Peyer's patch (tissue), 4 donors: ENCODE measurements at places on chromosomes 3 and 15. TPM values are rescaled to one million over a fixed set of nuclear protein-coding genes. Genes with fewer than 3 reads are reported as not detected.

DNA sequence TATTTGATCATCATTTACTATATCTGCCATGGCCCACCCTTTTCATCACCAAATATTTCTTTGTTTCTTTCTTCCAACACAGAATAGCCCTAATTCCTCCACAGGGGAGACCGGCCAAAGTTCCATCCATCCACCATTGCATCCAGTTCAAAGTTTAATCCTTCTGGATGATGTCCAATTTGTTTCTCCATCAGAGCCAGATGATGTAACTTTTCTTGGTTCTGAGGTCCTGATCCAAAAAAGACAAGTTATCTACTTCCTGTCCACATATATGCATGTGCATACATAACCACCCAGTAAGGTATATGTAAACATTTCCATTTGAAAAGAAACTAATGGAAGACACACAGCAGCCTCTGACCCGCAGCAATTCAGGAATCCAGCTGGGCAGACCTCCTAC is 237.3 kb downstream of the SHOX2 start:
- no peak for DNase-seq

GRCh38 chr3:85159376-85159775 is 200.6 kb downstream of the CADM2 start:
- no peak for DNase-seq

GRCh38 chr3:83002869-83003445 is 1241.5 kb upstream of the GBE1 start:
- no peak for DNase-seq

DNA sequence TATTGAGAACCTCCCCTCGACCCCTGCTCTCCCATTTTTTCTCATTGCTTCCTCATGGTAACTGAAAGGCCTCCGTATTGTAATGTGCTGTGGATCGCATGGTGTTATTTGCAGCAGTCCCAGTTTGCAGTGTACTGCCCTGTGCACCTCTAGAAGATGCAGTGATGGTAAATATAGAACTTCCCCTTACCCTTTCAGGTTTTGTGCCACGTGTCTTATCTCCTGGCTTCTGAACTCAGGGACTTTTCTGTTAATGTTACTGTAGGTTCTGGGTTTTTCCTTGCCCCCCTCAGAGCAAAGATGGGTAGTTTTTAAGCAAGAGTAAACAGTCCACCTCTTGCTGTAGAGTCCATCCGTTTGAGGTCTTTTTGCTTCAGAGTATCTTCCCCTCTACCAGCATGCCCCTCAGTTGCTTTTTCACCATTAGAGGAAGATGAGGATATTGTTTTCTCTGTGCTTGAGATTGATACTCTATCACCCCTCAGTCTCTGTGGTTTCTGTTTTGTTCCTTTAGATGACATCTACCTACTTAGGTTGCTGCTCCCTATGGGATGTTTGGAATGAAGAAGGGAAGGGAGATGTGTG is 22.4 kb downstream of the CHD2 start:
- no peak for DNase-seq

DNA sequence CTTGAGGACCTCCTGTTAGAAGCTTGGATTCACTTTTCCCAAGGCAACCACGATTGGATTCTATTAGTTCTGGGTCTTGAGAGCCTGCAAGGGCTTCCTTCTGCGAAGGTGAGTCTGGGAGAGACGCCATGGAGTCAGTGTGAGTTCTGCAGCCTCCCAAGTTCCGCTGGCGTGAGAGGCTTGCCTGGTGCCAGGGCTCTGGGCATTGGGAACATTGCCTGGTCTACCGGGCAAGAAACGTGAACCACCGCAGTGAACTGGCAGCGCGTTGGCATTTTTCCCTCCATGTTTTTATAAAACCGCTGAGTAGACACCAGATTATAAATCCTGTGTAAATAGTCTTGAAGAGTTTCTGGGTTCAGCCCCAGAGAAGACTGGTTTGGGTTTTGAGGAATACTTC is 160.9 kb downstream of the IGF1R start:
- DNase-seq: no peak

GRCh38 chr3:152656214-152656971 is 178.5 kb upstream of the P2RY1 start:
- no peak for DNase-seq

DNA sequence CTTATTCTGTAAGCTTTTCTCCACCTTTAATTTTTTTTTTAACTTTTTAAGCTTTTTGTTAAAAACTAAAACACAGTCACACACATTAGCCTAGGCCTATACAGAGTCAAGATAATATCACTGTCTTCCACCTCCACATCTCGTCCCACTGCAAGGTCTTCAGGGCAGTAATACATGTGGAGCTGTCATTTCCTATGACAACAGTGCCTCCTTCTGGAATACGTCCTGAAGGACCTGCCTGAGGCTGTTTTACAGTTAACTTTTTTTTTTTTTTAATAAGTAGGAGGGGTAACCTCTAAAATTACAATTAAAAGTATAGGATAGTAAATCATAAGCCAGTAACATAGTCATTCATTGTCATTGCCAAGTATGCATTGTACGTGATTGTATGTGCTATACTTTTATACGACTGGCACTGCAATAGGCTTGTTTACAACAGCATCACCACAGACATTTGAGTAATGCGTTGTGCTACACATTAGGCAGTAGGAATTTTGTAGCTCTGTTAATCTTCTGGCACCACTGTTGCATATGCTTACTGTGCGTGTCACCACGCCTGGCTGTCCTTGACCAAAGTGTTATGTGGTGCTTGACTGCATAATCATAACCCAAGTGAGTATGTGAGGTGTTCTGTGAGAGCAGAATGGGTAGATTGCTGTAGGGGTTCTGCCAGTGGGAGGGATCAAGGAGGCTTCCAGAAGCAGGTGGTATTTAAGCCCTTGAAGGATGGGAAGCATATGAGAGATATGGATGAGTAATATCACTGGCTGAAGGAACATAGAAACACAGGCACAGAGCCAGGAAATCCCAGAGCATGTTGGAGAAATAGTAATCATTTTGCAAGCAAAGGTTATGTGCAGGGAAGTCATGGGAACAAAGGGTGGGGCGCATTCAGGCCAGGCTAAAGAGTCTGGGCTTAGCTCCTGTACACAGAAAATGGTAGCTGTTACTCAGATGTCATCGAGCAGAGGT is 18.3 kb downstream of the FBXO22 start:
- DNase-seq: no peak

The IMPG2 gene
- total RNA-seq: 0.27 TPM

- no peak for DNase-seq
Measured at GRCh38 chr3:61154457-61155198, 96.6 kb downstream of the FHIT start.
